Lung microvascular endothelial cell (primary cell): ENCODE measurements at places on chromosomes 11 and 22. TPM values are rescaled to one million over a fixed set of nuclear protein-coding genes. Genes with fewer than 3 reads are reported as not detected.
A peak's percentile ranks its signal among the peaks of the same experiment; 100 is the strongest.

FOLR2 gene
- total RNA-seq = not detected in 2 replicates

OR5A1 gene
- total RNA-seq = not detected in 2 replicates

DNA sequence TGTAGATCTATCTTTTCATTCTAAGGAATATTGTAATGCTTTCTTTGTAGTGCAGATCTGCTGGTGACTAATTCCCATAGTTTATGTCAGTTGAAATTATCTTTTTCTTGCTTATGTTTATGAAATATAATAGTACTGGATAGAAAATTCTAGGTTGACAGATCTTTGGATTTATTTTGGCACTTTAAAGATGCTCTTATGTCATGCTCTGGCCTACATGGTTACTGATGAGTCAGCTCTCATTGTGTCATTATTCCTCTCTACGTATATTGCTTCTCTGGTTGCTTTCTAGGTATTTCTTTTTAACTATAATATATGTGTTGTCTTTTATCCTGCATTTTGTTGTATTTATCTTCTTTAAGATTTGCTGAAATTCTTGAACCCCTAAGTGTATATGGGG, 955.5 kb upstream of the CHORDC1 start:
- DNase-seq = no peak

DNA sequence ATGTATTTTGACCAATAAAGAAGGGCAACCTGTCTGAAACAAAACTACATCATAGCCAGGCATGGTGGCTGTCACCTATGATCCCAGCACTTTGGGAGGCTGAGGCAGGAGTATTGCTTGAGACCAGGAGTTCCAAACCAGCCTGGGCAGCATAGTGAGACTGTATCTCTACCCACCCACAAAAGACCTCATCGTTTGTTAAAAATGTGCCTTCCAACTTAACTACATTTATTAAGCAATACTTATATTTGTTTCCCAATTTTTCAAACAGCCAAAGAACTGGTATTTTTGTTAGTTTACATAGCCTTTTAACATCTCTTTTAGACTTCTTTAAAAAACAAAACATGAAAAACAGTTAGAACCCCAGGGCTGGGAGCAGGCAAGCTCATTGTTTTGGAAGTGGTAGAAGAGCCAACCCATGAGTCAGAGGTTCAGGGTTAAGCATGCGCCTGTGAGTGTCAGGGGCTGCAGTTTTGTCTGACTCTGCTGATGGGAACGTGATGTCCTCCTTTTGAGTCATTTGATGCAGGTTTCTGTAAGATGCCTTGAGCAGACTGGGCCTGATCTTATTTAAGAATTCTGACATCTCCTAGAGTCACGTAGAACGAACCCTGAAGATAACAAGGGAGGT, 53.9 kb upstream of the CRTAM start:
- DNase-seq = peak; percentile 79
